ENCODE measurements at places on chromosomes 3 and 15.
A peak's percentile ranks its signal among the peaks of the same experiment; 100 is the strongest.

- DNase-seq = no peak
Measured at GRCh38 chr3:124748560-124749198, 18.4 kb downstream of the UMPS start.

DNA sequence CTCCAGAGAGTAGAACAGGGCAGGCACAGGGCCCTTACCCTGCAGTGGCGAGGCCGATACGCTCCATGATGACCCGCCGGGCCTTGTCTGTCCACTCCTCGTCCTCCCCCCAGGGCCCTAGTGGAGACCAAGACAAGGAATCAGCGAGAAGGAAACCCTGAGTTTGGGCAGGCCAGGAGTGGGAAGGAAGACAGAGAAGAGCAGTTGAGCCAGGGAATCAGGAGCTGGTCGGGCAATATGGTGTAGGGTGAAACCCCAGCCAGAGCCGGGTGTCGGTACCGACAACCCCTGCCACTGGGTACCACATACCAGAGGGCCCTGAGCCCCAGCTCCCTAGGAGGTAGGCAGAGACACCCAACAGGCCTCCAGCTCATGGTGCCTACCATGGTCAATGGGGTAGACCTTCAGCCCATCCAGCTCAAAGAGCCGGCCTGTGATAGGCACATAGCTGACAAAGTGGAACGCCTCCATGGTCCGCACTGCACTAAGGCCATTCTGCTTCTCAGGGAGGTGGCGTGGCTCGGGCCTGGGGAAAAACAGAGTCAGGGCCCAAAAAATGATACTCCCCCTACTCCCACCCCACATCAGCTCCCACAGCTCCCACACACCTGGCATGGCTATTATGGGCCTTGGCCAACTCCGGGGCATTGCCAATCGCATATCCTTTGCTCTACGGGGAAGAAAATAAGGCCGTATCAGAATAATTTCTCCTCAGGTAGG lies 38.0 kb downstream of the SEMA3G start:
- DNase-seq = no peak

DNA sequence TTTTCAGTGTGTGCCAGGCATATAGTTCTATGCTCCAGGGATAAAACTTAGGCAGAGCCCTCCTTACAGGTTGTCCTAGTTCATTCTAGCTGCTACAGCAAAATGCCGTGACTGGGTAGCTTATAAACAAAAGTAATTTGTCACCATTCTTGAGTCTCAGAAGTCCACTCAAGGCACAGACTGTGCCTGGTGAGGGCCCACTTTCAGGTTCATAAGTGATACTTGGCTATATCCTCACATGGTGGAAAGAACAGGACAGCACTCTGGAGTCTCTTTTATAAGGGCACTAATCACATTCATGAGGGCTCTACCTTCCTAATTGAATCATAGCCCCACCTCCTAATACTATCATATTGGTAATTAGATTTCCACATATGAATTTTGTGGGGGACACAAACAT lies 80.1 kb downstream of the SPRED1 start:
- DNase-seq = no peak

GRCh38 chr15:37885651-37886050 lies 48.8 kb upstream of the TMCO5A start:
- no peak for DNase-seq

DNA sequence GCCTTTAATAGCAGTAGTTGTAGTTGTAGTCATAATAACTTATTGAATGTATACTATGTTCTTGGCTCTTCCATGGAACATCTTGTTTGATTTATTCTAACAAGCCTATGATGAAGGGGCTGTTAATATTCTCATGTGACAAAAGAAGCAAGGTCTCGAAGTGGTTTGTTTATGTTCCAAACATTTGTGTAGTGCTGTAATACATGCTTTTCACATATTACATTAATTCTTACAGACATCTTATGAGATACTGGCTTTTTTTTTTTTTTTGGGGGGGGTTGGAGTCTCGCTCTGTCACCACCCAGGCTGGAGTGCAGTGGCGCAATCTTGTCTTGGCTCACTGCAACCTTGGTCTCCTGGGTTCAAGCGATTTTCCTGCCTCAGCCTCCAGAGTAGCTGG lies 252.3 kb downstream of the PTPRG start:
- no peak for DNase-seq

DNA sequence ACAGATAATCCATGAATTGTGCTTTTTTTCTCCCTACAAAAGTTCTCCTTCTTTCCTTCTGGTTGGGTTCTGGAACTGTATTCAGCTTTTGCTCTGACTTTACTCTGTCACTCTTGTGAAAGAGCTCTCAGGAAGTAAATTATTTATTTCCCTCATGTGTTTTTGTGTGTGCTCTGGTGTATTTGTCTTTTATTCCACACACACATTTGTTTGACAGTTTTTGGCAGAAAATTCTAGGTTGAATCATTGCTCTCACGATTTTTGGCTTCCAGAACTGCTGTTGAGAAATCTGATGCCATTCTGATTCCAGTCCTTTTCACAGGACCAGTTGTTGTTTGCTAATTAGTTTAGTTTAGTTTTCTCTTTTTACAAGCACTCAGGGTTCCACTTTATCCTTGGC lies 172.8 kb downstream of the PLCH1 start:
- no peak for DNase-seq

DNA sequence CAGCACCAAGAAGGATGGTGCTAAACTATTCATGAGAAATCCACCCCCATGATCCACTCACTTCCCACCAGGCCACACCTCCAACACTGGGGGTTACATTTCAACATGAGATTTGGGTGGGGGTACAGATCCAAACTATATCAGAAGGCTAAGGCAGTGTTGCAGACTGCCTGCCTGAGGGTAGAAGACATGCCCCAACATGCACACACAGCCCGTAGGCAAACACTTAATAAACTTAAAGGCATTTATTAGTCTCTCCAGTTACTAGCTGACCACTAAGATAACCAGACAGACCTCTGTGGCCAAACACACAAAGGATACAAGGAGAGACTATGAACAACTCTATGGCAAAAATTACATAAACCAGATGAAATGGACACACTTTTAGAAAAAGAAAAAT lies 10.2 kb downstream of the FAM162A start:
- no peak for DNase-seq

GRCh38 chr3:67018105-67018788 lies 20.1 kb downstream of the KBTBD8 start:
- DNase-seq = no peak

- DNase-seq = no peak
Measured at GRCh38 chr3:144189044-144189443, 217.4 kb downstream of the DIPK2A start.

DNA sequence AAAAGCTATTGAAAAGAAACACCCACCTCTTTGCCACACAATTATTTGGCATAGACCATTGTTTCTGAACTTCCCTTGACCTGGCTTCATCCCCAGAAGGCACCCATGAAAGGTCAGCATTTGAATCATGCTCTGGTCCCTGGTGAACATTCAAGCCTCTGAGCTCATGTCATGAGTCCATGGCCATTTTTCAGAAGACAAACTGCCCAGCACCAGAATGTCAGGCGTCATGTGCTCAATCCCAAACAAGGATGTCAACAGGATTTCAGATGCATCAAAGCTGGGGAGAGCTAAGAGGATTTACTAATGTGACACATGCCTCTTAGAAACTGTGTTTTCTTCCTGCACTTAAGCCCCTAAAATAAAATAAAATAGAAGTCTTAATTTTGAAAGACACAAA lies 41.3 kb downstream of the TMED3 start:
- no peak for DNase-seq

- no peak for DNase-seq
Measured at GRCh38 chr3:159763011-159763601, 225.5 kb upstream of the IL12A start.

DNA sequence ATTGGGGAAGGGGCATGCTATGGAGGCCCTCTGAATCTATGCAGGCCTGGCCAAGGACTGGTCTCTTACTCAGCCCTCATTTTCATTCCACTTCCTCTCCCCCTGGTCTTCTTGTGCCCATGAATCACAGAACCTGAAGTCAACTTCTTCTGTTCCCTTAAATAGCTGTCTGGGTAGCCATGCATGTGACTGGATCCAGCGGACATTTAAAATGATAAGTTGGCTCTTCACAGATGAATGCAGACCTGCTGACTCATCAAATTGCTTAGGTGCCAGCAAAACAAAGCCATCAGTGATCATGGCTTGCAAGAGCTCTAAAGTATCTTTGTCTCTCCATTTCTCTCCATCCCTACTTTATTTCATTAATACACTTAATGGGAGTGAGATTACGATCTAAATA lies 90.1 kb upstream of the CADPS start:
- DNase-seq = no peak

GRCh38 chr3:177602601-177603147 lies 405.4 kb upstream of the TBL1XR1 start:
- no peak for DNase-seq

DNA sequence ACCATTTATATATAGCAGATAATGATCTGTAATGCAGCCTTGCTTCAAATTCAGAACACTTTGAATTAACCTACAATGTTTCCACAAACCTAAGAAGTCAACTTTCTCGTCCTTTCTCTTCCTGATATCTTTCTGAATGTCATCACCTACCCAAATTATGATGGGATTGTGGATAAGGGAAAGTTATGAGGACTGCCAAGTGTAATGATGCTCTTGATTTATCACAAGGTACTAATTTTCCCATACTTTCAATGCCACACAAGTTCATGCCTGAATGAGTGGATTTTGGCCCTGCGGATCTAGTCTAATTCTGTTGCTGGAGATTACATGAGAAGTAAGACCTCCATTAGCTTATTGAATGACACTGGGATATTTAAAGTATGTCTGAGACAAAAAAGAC lies 82.6 kb upstream of the NANOGP8 start:
- no peak for DNase-seq

GRCh38 chr15:72889545-72889944 lies 106.0 kb upstream of the ADPGK start:
- no peak for DNase-seq

- DNase-seq = no peak
Measured at GRCh38 chr3:152256851-152257562, 11.7 kb upstream of the MBNL1 start.

GRCh38 chr3:141767066-141767465 lies 3.9 kb downstream of the GRK7 start:
- DNase-seq = no peak

- no peak for DNase-seq
Measured at GRCh38 chr3:113147681-113148261, 63.6 kb upstream of the BOC start.

- DNase-seq = no peak
Measured at GRCh38 chr3:46858456-46858855, 4.8 kb downstream of the MYL3 start.

DNA sequence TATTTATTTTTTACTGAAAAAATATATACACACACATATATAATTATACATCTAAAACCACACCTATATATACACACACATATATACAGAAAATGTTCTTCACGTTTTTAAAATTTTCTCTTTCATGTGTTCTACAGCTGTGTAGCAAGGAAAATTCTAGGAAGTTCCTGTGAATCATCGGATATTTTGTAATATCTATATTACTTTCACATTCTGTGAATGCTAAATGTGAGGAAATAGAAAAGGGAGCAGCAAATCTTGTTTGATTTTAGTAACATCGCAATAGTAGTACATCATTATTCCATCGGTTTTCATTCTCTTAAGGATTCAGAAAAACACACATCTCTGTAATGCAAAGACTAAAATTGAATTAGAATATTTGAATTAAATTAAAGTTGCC lies 836.8 kb upstream of the NECTIN3 start:
- DNase-seq = no peak

DNA sequence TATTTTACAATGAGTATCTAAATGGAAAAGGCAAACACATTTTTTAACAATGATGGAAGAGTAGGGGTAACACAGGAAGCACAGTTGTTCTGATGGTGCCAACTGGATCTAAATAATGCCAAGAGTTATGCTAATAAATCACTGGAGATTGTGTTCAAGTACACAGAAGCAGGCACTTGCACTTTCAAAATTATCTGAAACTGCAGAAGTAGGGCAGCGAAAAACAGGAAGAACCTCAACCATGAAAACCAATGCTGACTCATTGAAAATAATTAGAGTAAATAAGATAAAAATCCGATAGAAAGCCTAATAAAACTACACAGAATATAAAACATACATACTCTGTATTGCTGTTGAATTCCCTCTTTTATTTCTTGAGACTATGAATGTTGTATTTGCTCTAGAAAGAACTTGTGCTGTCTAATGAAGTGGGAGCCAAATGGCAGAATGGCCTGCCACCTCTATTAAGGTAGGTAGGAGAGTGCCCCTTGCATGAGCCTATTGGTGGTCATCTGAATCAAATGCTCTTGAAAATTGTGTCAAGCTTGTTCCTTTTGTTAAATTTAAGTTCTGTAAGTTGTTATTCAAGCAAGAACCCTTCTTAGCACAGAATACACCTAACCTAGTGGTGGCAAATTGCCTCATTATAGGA lies 93.7 kb downstream of the ABI3BP start:
- no peak for DNase-seq

GRCh38 chr15:68565234-68565633 lies 13.6 kb upstream of the CORO2B start:
- no peak for DNase-seq

DNA sequence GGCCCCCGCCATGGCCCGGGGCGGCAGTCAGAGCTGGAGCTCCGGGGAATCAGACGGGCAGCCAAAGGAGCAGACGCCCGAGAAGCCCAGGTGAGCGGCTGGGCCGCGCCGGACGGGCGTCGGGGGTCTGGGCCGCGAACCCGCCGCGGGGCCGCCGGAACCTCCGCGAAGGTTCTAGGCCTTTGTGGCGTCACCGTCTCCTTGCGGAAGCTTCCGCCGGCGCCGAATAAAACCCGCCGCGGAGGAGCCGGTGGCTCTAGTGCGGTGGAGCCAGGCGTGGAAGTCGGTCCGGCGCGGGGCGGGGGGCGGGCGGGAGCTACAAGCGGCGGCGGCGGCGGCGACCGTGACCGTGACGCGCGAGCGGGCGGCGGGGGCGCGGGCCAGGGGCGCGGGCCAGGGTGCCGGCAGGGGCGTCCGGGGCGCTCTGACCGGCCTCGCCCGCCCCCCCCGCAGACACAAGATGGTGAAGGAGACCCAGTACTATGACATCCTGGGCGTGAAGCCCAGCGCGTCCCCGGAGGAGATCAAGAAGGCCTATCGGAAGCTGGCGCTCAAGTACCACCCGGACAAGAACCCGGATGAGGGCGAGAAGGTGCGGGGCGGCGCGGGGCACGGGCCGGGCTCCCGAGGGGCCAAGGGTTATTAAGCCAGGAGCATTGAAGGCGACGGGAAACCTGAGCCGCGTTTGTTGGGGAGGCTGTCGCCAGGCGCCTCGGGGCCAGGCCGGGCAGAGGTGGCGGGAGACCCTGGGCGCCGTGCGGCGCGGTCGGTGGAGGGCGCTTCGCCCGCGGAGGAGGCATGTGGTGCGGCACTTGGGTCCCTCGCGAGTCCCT lies at the start of gene DNAJA4:
Gene DNAJA4 (plus strand): TSS at position 259 of the 833 bp plus-strand sequence. CDS start 202 bp downstream, at position 461.
- DNase-seq = peak; percentile 32

DNA sequence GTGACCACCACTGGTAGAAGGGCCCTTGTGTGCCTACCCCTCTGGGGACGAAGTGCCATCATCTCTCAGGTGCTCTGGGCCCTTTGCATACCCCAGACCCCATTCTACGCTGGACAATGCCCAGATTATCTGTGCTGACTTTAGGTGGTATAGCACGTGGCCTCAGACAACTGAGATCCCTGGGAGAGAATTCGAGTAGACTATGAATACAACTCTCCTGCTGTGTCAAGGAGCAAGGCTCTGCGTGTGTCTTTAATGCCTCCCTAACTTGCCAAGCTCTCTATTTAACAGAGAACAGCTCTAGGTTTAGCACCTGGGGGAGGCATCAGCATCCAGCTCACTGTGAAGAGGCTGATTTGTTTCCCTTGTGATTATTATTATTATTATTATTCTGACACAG lies 29.1 kb downstream of the FAM3D start:
- DNase-seq = no peak
